Activated T-helper 17 cell treated with anti-CD3 and anti-CD28 coated beads, Interleukin-2, amount 50 U/mL, for 72 hours (primary cell): ENCODE measurements at places on chromosomes 6 and 20. TPM values are rescaled to one million over a fixed set of nuclear protein-coding genes. Genes with fewer than 3 reads are reported as not detected.

GRCh38 chr6:54053881-54054391 lies 57.3 kb upstream of the MLIP start:
- ATAC-seq: no peak

- no peak for ATAC-seq
Measured at GRCh38 chr6:22254886-22255285, 42.0 kb downstream of the PRL start.

DNA sequence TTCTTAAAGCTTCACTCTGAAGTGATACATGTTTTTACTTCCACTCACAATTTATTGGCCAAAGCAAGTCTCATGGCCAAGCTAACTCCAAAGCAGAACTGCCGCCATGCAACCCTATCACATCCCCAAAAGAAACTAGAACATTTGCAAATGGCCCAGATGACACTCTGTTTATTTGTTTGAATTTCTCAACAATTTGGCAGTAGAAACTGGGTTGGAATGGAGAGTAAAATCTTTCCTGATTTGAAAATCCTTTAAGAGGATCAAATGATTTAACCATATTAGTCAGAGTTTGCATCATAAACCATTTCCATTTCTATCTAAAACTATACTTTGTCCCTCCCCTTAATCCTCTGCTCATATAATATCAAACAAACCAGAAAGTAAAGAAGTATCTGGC lies 39.1 kb upstream of the E2F3 start:
- no peak for ATAC-seq

The IP6K3 gene
- not detected for total RNA-seq

- no peak for ATAC-seq
Measured at GRCh38 chr6:4651831-4652467, 124.3 kb upstream of the CDYL start.

GRCh38 chr6:104186831-104187230 lies 672.9 kb downstream of the HACE1 start:
- no peak for ATAC-seq

DNA sequence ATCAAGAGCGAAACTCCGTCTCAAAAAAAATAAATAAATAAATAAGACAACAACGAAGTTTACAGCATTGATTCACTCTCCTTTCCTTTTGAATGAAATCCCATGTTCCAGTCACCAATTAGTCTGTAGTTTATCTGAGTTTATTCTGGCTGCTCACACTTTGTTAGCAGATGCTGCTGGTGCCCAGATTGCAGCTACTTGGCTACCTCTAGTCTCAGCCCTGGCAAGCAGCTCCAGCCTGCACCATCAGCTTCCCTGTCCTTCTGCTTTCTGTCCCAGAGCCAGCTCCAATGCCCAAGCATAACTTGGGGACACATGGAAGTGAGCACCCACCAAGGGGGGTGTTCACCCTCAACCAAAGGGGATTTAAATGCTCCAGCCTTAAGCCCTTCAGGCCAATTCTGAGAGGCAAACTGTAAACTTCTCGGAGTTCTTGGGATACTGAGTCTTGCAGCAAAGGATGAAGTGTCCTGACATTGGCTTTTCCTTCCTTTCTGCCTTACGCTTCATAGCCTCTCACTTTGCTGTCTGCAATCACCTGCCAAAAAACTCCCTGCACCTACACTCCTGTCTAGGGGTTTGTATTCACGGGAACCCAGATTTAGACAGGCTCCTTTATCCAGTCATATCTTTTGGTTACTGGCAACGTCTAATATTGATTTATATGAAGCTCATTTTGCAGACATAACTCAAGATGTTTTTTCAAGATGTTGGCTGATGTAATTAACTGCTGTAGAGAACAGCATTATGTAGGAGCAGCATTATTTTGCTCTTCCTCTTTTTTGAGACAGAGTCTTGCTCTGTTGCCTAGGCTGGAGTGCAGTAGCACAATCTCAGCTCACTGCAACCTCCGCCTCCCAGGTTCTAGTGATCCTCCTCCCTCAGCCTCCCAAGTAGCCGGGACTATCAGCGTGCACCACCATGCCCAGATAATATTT lies 9.8 kb upstream of the TASP1 start:
- ATAC-seq: no peak

The MYCT1 gene
- not detected for total RNA-seq

The GTSF1L gene
- not detected for total RNA-seq

DNA sequence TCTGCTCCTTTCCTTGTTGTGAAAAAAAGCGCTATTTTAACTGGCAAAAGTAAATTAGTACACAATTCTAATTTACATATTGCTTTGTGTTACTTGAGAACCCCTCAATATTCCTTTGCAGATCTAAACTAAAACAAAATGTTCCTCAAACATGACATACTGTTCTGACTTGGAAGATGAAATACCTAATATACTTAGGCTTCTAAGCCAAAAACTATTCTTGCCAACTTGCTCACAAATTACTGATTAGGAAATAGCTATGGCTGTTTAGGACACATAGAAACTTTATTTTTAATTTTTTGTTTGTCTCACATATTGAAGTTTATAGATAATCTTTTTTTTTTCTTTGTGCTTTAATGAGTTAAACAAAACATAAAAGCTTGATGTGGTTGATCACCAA lies 542.2 kb downstream of the GRIK2 start:
- no peak for ATAC-seq

The FAM217A gene
- total RNA-seq: not detected

- no peak for ATAC-seq
Measured at GRCh38 chr20:22389836-22390542, 194.4 kb downstream of the FOXA2 start.

The DDO gene
- not detected for total RNA-seq

The SRSF3 gene
- 277 TPM for total RNA-seq

GRCh38 chr20:63253438-63254231 lies 628 bp downstream of the NKAIN4 start:
- no peak for ATAC-seq

GRCh38 chr20:62133051-62133845 lies 9.9 kb downstream of the PSMA7 start:
- ATAC-seq: no peak

DNA sequence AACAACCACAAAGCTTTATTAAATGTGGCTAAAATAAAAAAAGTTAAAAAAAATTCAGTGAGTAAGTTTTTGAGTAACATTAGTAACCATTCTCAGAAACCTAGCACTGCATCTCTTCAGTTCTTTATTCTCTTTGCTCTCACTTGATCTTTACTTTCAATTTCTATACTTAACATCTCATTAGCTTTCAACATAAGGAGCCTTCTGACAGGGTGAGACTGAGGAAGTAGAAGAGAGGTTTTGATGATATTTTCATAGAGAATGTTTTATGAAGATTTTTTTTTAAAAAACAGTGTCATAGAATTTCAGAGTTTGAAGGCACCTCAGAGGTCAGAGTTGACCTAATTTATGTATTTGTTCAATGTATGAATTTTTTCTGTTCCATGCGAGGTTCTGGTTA lies 60.8 kb downstream of the FAM83B start:
- ATAC-seq: no peak

DNA sequence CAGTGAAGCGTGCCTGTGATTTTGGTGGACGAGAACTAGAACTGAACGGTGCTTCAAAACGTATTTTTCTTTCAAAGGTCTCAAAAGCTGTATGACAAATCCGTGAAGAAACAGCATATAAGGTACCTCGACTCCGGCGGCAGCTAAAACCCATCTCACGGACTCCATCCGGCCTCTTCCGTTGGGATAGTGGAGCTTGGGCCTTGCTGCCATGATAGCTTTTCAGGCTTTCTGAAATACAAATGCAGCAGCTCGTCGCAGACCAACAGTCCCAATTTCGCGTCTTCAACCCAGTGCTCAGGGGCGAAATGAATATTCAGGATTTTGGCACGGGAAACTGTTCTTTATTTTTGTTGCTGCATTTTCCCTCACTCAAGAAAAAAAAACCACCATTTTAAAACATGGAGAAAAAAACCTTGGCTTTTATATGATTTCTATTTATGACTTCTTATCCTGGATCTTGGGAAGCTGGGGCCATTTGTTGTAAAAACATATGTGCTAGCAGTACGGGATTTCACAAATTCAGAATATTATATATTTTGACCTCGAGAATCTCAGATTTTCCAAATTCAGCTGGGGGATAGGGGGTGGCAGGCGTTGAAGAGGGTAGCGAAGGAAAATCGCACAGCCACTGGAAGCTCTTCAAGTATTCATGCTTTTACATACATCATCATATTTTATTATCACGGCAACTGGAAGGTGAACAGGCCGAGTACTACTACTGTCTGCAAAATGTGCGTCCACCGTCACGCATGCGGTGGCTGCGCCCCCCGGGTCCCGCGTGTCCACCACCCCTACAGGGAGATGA lies 849 bp downstream of the GSTA4 start:
- no peak for ATAC-seq

DNA sequence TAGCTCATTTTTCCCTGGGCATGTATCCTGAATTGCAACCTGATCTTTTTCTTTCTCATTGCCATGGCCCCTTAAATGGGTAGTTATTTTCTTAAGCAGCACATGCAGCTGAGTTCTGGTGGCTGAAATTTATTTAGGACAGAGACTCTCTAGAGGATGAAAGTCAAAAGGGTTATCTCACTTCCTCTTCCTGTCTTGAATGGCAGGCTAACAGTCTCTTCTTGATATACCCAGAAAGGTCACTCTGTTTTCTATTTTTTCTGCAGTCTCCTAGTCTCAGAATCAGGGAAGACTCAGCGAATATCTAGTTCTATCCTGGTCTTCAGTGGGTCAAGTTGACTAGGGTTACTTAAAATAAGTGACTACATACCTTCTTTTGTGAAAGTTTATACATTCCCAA lies 243.3 kb downstream of the EPHA7 start:
- ATAC-seq: no peak

DNA sequence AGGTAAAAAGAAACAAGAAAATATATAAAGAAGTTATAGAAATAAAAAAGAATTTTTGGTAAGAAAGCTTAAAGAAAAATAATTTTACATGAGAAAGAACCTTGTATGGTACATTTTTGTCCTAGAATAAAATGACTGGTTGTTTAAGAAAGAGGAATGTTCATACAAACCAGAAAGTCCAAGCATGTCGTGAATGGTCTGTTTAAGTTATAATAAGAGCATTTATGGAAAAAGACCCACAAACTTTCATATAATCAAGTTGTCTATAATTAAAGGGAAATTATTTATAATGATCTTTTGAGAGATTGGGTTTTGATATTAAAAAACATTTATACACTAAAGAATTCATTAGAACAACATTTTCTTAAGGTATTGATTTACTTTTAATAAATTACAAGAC lies 27.8 kb upstream of the FAM110A start:
- ATAC-seq: no peak

The DACT2 gene
- 0.13 TPM for total RNA-seq

GRCh38 chr6:20732896-20733295 lies 198.6 kb downstream of the CDKAL1 start:
- no peak for ATAC-seq

- ATAC-seq: no peak
Measured at GRCh38 chr6:165119231-165120020, 190.0 kb downstream of the C6orf118 start.

The MROH8 gene
- total RNA-seq: 0.32 TPM

The TMEM200A gene
- total RNA-seq: 4.9 TPM

The RNF39 gene
- total RNA-seq: not detected

GRCh38 chr6:13101409-13101808 lies 226.9 kb downstream of the TBC1D7 start:
- no peak for ATAC-seq

The SSTR4 gene
- not detected for total RNA-seq

DNA sequence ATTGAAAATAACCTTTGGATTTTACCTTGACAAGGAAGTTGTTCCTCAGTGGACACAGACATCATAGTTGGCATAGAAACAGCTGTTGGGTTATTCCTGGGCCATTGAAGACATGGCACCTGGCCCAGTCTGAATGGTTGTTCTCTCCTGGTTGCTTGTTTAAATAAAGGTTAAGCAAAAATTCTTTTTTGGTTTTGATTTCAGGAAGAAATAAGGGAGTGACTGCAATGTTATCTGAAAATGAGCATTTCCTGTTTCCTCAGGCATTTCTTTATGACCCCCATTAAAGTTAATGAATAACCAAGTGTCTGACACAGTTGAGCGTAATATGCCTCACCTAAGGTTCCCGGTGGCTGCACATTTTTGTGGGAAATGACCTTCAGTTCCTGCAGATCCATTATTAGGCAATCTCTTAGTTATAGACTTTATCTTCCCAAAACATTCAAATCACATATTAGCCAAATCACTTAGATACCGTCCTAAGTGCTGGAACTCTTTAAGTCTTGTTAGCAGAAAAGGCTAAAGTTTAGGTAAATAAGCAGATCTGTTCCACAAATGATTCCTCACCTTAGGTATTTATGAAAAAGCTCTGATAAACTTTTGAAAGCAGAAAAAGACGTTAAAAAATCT lies 648.7 kb upstream of the FLRT3 start:
- no peak for ATAC-seq

DNA sequence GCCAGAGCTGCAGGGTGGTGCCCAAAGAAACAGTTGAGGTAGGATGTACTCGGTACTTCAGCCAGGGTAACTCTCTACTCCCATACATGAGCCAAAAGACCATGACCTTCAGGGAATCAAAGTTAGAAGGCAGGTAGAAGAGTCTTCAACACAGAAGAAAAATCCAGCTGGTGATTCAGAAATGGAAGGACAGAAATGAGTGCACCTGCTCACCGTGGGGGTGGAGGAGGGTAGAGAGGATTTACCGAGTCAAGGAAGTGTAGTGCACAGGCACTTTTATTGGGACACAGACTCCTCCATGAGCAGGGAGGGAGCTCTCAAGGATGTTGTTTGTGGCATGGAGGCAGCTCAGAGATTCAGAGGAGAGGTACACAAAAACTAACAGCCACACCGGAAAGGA lies 330.3 kb upstream of the PRDM1 start:
- ATAC-seq: peak; percentile 67

GRCh38 chr6:50853939-50854338 lies 35.3 kb downstream of the TFAP2B start:
- no peak for ATAC-seq

- peak; percentile 45 for ATAC-seq
Measured at GRCh38 chr20:50471231-50471630, 39.0 kb upstream of the PTPN1 start.

- no peak for ATAC-seq
Measured at GRCh38 chr6:865846-866245, 172.9 kb upstream of the EXOC2 start.

DNA sequence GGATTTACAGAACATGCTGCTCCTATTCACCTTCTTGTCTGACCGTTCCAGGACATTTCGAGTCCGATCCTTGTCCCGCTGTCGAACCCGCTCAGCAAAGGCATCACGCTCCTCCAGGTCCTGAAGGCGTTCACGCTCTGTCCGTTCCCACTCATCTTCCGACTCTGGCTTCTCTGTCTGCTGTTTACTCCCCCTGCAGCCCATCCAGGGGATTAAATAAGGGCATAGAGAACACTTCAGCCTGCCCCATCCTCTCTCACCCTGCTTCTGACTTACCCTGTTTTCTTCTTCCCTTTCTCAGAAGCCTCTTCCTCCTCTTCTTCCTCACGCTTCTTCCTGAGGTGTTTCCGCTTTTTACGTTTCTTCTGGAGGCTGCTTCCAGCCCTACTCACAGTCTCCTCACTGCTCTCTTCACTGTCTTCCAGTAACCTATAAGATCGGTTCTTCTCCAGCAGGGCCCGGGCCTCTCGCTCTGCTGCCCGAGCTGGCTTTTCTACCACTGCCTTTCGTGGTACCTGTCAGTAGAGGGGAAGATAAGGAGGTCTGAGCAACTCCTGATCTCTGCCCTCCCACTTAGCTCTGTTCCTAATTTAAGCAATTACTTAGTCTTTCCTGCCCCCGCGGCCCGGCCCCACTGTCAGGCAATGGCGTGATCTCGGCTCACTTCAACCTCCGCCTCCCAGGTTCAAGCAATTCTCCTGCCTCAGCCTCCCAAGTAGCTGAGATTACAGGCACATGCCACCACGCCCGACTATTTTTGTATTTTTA lies 1.9 kb downstream of the DHX16 start:
- no peak for ATAC-seq

The OR2J3 gene
- total RNA-seq: not detected
